CD4-positive, alpha-beta T cell treated with Interleukin-17A for 1 hour (primary cell): ENCODE measurements at places on chromosomes 6 and 20.

GRCh38 chr6:124822204-124822613 lies 140.0 kb upstream of the RNF217 start:
- no peak for DNase-seq

DNA sequence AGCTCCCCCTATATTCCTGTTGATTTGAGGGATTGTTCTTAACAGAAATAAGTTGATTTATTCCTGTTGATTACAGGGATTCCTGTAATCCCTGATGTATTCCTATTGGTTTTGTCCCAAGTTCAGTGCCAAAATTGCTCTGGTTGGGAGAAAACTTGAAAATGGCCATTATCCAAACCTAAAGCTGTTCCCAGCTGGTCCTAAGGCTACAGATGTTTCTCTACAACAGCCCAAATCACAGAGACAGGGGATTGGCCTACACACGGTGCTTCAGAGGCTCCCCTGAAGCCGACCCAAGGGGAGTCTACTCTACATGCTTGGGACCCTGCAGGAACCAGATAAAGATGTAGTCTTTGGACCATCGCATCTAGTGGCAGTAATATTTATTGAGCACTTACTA lies 99.0 kb upstream of the AKAP12 start:
- no peak for DNase-seq

DNA sequence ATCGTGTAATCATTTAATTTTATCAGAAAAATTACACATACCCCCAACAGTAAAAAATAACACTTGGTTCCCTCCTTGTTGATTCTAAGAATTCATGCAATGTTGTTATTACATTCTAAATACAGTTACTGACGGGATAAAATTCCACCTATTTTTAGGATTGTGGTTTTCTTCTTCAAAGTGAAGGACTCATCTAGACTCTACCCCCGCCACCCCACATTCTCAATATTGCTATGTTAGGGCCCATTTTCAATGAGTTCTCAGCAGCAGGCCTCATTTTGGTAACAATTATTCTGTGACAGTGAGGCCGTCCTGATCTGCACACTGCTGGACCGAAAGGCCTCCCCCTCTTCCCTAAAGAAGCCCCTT lies 43.5 kb downstream of the PREX1 start:
- DNase-seq: no peak

- no peak for DNase-seq
Observed at GRCh38 chr20:36010825-36011224, 42.4 kb downstream of the CNBD2 start.

DNA sequence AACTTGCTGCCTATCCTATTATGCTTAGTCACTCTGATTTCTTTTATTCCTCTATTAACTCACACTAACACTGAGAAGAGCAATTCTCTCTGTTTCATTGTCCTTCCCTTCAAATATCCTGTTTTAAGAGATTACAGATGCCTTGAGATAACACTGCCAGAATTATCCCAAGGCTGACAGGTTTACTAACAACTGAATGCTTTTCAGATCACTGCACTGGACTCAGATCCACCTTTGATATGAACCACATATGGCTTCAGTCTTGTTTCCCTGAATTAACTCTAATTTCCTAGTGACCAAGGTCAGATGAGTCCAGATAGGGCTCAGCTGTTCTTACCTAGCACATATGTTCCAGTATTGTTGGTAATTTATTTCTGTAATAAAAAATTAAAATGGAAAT lies 633.1 kb downstream of the GRIK2 start:
- no peak for DNase-seq

DNA sequence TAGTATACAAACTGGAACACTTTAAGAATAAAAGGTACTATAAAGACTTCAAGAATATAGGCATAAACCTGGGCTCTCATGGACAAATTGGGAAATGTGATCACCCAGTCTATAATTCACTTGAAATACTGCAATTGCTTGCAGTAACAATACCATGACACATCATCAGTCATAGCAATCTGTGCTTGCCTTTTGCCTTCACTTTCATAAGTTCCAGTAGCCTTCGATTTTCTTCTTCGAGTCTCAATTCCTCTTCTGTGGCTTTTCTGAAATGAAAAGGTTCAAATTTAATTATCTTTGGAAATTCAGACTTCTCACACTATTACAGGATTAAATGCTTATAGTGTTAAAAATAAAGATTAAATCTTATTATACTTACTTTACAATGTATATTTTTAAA lies 96.3 kb upstream of the ZBTB24 start:
- no peak for DNase-seq

GRCh38 chr6:164183556-164184123 lies 769.1 kb downstream of the QKI start:
- DNase-seq: no peak

DNA sequence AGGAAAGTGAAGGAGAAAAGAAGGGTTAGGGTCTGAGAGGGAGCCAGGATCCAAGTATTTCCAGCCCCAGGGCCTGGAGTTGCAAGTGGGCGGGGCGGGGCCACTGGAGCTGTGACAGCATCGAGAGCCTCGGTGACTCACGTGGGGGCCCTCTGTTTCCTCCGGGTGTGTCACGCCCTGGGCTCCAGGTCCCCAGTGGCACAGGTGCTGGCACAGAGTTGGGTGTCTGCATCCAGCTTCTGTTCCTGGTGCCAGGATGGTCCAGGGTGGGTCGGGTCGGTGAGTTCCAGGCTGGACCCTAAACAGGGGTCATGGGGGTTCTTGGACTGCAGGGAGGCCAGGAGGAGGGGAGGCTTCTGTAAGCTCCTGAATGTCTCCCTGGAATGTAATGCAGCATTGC lies 16.7 kb downstream of the RAET1L start:
- no peak for DNase-seq

DNA sequence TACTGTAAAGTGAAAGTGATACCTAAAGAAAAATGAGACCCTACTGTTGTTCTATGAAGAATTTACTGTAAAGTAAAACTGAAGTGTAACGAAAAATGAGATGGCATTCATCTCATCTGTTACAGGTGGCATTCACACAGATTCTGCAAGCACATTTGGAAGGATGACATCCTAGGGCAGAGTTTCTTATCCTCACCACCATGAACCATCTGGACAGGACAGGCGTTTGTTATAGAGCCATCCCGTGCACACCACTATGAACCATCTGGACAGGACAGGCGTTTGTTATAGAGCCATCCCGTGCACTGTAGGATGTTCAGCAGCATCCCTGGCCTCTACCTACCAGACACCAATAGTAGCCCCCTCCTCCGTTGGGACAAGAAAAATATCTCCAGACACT lies 294.8 kb downstream of the GMDS start:
- no peak for DNase-seq

DNA sequence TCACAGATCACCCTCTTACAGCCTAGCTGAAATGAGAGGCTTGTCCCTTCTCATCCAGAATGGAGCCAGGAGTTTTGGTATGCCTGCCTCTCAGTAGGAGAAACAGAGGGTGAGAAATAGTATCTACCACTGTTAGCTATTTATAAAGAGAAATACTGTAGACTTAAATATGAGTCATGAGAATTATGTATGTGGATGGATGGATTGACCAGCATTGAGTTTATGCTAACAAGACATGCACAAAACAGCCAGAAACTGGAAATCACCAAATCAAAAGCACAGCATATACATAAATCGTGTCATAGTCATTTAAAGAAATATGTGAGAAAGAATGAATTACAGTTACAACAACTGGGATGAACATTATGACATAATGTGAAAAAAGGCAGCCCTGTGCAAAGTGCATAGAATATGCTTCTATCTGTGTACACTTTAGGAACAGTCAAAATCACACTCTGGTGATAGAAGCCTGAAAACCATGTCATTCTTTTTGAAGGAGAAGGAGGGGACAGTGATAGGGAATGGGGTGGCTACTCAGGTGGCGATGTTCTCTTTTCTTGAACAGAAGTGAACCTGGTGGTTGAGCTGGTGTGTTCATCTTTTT lies 79.8 kb upstream of the KIF25 start:
- no peak for DNase-seq

- DNase-seq: no peak
Observed at GRCh38 chr20:50977066-50978021, 18.7 kb downstream of the MOCS3 start.

GRCh38 chr20:24892931-24893330 lies 56.1 kb upstream of the CST7 start:
- DNase-seq: no peak

DNA sequence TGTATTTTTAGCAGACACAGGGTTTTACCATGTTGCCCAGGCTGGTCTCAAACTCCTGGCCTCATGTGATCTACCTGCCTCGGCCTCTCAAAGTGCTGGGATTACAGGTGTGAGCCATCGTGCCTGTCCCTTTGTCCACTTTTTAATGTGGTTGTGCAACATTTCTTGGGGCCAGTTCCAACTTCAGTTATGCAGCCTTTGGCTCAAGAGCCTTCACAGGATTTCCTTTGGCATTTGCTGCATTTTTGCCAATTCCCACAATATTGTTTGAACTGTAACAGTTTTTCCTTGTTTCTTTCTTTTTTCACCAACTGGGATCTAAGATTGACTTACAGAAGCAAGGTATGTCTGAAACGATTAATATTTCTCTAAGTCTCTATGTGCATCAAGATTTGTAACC lies 63.6 kb downstream of the EDN1 start:
- no peak for DNase-seq

DNA sequence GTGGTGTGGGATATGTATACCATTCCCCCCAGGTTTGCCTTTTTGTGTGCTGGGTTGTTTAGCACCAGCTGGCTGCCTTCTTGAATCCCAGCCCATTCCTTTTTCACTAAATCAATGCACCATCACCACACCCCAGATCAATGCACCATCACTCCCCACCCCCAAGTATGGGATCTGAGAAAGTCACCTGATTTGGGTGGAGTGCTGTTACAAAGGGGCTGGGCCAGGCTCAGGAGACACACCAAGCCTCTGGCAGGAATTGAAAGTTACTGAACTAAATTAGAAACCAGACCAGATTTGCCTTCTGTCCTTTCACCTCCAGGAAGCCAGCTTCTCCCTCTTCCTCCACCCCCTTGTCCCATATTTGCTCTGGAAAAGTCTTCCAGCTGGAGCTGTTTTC lies 19.6 kb upstream of the PKHD1 start:
- DNase-seq: no peak

DNA sequence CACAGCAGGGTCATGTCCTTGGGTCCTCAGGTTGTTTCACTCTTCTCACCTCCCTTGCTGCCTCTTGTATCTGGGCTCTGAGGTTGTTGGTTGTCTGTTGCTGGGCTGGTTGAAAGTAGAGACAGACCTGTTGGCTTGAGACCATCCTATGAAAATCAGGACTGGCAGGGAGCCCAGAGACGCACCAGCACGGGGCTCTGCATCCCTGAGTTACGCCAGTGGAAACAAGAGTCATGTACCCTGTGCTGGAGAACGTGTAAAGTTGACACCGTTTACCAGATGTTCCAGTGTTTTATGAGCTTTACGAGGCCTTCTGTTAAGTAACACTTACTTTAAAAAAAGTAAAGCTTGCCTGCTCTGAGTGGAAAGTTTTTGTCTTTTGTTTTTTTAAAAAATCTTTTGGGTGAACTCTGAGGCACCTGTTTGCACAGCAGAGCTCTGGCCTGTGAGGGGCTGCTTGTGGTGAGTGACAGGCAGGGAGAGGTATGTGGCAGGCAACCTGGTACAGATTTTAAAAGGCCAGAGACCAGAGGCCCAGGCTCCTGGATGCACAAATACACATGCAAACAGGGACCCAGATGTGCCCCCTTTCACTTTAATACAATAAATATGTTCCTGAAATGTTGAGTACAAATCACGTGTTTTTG lies 260.0 kb upstream of the SUPT3H start:
- no peak for DNase-seq

GRCh38 chr20:53672484-53673129 lies 79.0 kb upstream of the ZNF217 start:
- no peak for DNase-seq

DNA sequence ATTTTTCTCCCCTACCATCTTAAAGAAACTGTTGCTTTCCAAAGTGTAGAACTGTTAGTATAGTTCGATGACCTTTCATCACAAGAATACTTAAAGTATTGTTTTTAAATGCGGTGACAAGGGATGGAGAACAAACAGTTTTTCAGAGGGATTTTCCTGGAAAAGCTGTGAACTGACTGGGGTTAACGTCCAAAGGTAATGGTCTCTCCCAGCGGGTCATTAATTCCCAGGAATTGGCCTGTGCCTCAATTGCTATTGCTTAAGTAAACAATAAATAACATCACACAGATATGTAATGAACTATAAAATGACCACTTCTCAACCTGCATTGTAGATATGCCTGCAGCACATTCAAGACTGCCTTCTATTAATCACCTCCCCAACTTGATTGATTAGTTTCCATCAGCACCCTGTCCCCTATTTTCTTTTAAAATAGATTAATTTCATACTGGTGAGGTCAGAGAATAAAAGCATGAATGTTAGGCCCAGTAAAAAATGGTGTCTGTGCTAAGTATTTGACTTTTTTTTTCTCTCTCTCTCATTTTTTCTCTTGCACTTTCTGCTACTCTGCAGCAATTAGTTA lies 268.2 kb downstream of the SAMD5 start:
- DNase-seq: no peak

GRCh38 chr20:821046-821730 lies 12.3 kb upstream of the FAM110A start:
- DNase-seq: no peak

DNA sequence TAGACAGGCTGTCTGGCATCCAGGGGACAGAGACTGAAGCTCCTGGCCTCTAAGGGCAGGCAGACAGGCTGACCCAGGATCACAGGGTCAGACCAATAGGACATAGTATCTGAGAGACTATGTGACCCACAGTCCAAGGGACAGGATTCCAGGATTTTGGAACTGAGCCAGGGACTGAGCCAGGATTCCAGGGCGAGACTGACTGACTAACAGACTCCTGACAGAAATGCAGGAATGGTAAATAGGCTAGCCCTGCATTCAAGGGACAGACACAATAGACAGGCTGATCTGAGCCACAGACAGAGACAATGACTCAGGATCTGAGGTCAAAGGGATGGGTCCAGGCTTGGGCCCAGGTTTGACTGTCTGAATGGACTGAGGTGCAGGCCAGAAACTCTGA lies 19.8 kb downstream of the XKR7 start:
- no peak for DNase-seq

DNA sequence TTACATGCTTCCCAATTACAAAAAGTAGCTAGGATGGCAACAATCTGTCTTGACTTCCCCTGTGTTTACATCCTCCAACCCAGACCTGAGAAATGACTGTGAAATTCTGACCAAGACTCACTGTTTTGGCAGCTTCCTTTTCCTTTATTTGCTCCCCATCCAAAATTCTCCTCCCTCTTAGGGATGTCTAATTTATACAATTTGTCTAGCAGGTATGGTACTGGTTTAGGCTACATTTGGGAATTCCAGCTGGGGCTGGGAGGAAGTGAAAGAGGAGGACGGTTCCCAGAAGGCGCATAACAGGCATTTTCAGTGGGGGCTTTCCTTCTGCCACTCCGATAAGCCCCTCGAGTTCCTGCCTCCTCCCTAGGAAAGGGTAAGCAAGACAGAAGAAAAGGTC lies 231.5 kb upstream of the BTBD3 start:
- no peak for DNase-seq

DNA sequence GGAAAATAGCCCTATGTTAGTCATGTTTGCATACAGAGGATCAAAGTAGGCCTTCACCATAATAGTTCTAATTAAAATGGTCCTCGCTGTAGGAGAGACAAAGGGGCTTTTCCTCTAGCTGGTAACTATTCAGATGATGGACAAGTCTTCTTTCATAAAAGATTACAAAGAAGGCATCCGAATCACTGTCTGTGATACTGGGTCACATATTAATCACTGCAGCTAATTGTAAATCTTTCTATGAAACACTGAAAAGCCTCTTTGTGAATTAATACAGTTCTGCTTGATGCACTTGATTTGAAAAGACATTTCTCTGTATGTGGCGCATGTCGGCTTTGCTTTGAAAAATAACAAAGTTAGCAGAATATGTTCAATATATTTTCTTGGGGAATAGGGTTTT lies 520.8 kb downstream of the KIF16B start:
- no peak for DNase-seq
